ENCODE measurements at places on chromosomes 13 and 19.

- DNase-seq: no peak
These were observed at the start of gene F7 for GRCh38 chr13:113105032-113105920. F7 (plus strand) TSS chr13:113105791; CDS start chr13:113105842, 51 bp downstream.

DNA sequence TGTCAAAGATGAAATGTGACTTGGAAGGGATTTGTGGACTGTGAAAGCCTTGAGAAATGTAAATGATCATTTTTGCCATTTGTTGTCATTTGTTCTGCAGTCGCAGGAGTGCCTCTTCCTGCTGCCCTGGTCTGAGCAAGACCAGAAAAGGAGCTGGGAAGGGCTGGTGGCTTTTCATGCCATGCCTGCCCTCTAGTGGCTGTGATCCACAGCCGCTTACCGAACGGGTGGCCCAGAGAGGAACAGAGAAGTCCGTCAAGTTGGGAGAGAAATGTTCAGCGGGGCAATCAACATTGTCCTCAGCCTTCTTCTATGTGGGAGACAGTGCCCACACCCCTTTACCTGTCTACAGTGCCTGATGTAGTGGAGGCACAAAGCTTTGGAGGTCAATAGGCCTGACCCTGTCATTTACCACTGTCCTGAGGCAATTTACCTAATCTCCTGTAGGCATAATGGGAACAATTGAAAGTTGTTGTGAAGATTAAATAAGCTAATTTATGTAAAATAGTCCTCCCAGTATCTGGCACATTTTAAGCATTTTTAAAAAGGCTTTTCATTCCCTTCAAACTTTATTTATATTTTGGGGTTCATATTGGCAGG, 224.5 kb downstream of the B3GLCT start:
- no peak for DNase-seq

GRCh38 chr13:43303033-43303729, 279.8 kb downstream of the DNAJC15 start:
- no peak for DNase-seq

- no peak for DNase-seq
These were observed 5.4 kb downstream of the ZNF8 start for GRCh38 chr19:58284199-58284598.

- DNase-seq: no peak
These were observed 130.2 kb upstream of the C1QTNF9B start for GRCh38 chr13:24027494-24027893.

DNA sequence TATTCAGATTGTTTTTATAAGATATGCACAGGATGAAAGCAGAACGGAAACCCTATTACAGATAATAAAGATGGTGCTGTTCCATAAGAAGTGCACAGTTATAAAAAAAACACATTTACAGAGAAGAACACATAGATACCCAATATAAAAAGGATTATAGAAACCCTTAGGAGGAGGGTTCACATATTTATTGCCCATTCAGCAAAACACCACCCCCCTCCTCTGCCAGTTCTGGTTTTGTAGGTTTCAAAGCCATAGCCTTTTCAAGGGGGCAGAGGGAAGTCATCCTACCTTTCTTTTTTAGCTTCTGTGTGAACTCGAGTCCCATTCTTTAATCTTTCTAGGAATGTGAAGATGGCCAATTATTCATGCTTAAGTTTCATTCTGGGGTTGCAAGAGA, 511.2 kb downstream of the GPC5 start:
- no peak for DNase-seq

- DNase-seq: no peak
These were observed 127.1 kb downstream of the STOML3 start for GRCh38 chr13:38863536-38863935.

GRCh38 chr13:95447814-95448213, 104.7 kb upstream of the CLDN10 start:
- DNase-seq: no peak

- DNase-seq: no peak
These were observed 16.9 kb downstream of the DZIP1 start for GRCh38 chr13:95627590-95627989.

DNA sequence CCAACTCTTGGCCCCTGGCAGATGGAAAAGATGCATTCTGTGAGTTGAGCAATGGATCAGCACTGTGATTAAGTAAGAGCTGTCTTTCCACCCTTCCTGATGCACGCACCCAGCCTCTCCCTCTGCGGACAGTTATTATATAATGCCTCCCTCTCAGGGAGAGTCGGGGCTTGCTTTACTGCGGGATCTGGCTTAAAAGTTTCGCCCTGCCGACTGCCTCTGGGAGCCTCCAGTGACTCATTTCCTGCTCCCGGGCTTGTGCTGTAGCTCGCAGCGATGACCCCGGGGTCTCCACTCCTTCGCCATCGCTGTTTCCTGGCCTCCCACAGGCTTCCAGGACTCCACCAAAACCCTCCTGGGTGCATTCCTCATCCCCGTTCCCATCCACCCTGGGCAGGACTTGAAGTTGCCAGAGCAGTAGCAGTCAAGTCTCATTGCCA, 107.4 kb upstream of the SLC7A1 start:
- no peak for DNase-seq

GRCh38 chr13:41785402-41786172, 175.3 kb downstream of the VWA8 start:
- no peak for DNase-seq

- DNase-seq: no peak
These were observed 82.3 kb upstream of the PDCD5 start for GRCh38 chr19:32498648-32499200.

DNA sequence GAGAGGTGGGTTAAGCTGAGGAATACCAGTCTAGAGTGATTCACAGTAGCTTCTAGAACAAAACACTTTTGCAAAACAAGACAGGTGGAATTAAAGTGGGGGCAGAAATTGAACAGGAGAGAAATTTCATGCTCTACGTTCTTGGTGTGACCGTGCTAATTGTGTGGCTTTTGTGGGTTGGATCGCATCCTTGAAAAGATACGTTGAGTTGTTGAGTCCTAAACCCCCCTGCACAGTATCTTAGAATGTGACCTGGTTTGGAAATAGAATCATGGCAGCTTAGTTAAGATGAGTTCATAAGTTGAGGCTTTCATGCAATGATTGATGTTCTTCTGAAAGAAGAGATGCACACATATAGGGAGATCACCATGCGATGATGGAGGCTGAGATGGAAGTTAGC, 308.2 kb downstream of the ATP8A2 start:
- DNase-seq: no peak

DNA sequence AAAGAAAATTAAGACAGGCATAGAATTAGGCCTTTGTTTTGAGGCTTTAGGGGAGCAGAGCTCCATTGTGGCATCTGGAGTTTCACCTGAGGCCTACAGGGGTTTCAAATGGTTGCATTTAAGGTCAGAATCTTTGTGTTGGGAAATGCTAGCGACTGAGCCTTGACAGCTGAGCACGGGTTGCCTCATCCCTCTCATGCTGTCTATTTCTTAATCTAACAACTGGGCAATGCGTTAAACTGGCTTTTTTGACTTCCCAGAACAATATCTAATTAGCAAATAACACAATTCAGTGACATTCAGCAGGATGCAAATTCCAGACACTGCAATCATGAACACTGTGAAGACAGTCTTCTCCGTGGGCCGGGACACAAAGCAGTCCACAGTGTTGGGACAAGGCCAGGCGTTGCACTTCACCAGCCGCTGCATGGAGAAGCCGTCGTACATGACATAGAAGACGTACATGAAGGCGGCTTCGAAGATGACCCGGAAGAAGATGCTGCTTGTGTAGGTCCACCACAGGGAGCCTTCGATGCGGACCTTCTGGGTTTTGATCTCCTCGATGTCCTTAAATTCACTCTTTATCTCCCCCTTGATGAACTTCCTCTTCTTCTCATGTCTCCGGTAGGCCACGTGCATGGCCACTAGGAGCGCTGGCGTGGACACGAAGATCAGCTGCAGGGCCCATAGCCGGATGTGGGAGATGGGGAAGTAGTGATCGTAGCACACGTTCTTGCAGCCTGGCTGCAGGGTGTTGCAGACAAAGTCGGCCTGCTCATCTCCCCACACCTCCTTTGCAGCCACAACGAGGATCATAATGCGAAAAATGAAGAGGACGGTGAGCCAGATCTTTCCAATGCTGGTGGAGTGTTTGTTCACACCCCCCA, 3.8 kb downstream of the GJB2 start:
- DNase-seq: no peak

DNA sequence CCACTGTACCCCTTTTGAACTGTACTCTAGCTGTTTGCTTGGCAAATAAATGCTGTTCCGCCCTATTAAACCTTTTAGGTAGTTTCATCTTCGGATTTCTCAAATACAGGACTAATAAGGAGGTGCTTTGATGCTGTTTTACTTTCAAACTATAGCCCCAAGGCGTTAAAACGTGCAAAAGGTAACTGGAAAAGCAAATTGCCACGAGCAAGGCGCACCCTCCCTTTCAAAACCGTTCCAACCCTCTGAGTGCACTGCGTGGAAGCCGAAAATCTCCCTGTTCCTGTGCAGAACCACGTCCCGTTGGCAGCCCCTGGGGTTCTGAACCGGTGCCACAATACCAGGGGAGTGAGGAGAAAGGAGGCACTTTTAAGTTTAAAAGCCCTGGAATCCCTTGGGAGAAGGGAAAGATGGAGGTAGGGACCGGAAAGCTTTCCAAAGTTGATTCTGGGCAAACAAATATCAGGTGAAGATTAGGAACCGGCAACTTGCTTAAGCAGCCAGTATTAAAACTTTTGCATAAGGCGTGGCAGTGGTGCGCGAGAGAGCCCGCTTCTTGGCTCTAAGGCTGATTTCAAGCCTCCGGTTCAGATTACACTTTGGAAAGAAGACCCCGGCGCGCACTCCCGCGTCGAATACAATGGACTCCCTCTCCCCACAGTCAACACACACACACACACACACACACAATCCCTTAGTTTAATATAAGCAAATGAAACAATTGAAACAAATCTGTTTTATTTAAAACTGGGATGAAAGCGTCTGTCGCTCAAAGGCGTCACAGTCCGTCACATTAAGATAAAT, 9.5 kb downstream of the POU4F1 start:
- no peak for DNase-seq

- no peak for DNase-seq
These were observed at the start of gene LYPD4 for GRCh38 chr19:41844601-41845000. LYPD4 (minus strand) TSS chr19:41844683; CDS start chr19:41839285, 5,398 bp downstream.

- DNase-seq: no peak
These were observed 3.1 kb downstream of the SHISA2 start for GRCh38 chr13:26048741-26049140.

GRCh38 chr13:32311188-32311897, 3.8 kb downstream of the ZAR1L start:
- no peak for DNase-seq

DNA sequence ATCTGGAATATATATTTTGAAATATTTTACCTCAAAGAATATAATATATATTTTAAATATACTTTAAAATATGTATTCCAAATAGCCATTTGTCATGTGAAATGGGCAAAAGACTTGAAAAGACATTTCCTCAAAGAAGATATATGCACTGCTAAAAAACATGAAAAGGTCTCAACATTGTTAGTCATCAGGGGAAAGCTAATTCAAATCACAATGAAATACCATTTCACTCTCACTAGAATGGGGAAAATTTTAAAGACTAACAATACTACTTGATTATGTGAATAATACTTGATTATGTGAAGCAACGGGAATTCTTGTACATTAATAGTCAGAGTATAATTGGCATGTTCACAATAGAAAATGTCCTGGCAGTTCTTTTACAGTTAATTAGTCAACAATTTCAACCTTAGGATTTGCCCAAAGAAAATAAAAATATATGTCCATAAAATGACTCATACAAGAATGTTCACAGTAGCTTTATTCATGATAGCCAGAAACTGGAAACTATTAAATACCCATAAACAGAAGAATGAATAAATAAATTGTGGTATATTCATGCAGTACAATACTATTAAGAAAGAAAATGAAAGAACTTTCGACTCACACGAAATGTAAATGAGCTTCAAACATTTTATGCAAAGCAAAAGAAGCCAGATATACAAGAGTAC, 6.8 kb upstream of the KBTBD6 start:
- DNase-seq: no peak

- DNase-seq: no peak
These were observed 25.4 kb upstream of the GPR12 start for GRCh38 chr13:26785838-26786630.

DNA sequence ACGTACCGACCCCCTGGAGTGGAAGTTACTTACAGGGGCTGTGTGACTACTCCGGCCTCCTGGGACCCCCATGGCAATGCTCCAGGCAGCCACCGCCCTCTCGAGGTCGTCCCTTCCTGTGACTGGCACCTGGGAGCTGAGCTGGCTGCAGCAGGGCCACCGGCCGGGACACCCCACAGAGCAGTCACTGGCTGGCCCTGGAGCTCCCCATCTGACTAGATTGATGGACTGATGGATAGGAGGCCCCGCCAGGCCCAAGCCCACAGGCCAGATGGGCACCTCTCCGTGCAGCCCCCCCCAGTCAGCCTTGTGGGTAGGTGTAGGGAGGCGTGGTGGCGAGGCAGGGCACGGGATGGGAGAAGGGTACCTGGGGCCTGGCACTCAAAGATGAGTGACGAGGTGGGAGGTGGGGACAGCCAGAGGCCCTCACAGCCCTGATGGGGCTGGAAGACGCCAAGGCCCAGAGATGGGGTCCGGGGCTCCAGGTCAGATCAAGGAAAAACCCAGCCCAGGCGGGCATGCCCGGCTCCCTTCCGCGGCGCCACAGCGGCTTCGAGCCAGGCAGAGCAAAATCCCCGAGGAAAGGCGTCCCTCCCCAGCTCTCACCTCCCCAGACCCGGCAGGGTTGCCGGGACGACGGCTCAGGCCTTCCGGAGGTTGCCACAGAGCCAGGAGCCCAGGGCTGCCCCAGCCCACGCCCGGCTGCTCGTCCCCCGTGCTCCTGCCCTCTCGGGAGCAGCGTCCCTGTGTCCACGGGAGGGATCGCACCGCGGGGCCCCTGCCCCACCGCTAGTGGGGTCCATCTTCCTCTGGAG, 8.4 kb downstream of the SLC39A3 start:
- DNase-seq: no peak

GRCh38 chr13:89695343-89696257, 1651.9 kb upstream of the MIR17HG start:
- no peak for DNase-seq

DNA sequence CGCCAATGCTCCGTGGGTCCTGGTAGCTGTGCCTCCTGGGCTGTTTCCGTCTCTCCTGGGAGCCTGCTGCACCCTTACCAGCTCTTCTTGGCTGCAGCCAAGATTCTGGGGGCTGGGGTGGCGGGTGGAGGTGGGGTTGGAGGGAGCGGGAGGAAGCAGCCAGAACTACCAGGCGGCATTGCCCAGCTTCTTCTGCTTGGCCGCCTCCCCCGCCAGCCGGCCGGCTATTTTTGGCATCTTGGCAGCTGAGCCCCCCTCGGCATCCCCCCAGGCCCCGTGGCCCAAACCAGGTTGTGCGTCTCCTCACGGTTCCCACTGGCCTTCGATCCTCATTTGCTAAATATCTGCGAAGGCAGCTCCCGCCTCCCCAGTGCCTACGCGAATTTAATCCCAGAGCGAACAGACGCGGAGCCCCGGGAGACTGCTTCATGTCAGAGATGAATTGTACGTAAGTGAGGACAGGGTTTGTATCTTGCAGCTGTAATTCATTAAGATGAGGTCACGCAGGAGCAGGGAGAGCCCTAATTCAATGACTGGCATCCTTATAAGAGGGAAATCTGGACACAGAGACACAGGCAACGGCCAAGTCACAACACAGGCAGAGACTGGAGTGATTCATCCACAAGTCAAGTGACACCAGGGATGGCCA, 12.8 kb upstream of the PEAK3 start:
- DNase-seq: no peak

GRCh38 chr19:11931513-11931912, 6.6 kb downstream of the ZNF700 start:
- no peak for DNase-seq

- no peak for DNase-seq
These were observed 22.3 kb downstream of the OR10H3 start for GRCh38 chr19:15759962-15760565.

GRCh38 chr19:49395581-49396407, 7.7 kb downstream of the KASH5 start:
- no peak for DNase-seq
